Tongue (tissue), 3 donors: ENCODE measurements at places on chromosomes 13 and 19. TPM values are rescaled to one million over a fixed set of nuclear protein-coding genes. Genes with fewer than 3 reads are reported as not detected.

DNA sequence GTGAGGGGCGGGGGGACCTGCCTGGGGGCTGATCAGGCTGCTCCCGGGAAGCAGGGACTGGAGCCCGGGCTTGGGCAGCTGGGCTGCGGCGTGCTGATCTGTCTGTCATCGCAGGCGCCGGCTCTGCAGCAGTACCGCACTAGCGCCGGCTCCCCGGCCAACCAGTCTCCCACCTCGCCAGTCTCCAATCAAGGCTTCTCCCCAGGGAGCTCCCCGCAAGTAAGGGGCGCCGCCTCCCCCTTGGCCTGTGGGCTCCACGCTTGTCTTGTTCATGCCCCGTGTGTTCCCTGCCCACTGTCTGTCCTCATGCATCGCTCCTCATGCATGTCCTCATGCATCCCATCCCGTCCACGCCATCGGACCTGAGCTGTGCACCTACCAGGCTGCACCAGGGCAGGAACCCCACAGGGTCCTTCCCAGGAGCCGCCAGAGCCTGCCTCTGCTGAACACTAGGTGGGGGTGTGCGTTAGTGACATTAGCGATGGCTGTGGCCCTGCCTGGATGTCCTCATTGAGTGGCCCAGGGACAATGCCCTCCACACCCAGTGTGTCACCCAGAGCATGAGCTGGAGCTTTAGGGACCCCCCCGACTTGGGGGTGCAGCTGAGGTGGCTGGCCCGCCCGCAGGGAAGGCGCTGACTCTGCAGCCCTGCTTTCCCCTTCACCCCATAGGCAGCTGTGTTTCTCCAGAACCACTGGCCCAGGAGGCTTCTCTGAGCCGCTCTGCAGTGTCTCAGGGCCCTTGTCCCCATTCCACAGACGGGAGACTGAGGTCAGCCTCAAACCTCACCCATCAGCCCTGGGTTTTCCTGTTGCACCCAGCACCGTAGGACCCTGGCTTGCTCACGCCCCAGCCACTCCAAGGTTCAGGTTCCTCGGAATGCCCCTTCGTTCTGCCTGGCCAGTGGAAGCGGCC is 19.5 kb downstream of the COMP start:
- no peak for DNase-seq

DNA sequence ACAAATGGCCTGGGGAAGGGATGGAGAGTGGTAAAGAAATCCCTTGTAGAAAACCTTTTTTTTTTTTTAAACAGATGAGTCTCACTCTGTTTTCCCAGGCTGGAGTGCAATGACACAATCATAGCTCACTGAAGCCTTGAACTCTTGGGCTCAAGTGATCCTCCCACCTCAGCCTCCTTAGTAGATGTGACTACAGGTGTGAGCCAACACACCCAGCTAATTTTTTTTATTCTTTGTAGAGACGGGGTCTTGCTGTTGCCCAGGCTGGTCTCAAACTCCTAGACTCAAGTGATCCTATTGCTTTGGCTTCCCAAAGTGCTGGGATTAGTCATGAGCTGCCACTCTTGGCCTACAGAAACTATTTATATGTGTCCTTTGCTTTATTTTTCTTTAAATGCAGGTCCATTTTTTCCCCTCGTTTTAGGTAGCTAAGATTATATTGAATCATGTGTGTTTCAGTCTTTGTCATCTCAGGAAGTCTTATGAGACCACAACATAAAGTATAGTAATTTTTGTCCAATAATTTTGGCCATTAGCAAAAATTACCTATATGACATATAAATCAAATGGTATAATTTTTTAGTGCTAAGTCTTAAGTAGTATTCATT is 10.5 kb downstream of the LPAR6 start:
- no peak for DNase-seq

DNA sequence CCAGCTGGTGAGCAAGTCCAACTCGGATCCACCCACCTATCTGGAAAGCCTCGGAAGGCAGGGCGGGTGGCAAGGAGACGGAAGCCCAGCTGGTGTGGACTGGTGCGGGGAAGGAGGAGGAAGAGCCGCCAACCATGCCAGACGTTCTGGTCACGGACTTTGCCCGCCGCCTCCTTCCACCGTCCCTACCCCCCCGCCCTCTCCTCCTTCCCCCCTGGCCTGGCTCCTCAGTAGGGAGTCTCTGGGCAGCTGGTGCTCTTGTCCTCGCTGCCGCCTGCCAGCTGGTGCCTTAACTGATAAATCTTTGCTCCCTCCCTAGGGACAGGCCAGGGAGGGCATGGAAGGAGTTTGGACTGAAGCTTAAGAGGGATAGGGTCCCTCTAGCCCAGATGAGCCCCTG is 4.8 kb downstream of the SYNGR4 start:
- DNase-seq: peak; percentile 63

DNA sequence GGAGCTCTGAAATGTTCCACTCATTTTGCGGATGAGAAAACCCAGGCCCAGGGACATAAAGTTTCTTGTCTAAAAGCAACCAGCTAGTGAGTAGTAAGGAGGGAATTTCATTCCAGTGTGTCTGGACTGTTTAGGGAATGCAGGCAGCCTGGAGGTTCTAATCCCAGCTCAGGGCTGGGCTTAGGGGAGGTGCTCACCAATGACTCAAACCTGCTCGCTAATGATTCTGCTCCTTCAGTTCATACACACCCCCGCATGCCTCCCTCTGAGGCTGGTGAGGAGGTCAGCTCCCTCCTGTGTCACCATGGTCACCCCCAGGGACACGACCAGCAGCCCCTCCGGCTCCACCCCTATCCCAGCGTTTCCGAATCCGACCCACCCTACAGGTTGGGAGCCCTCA is 34.6 kb downstream of the CYP4F2 start:
- no peak for DNase-seq

GET3 gene
- total RNA-seq: 42.9 TPM

DNA sequence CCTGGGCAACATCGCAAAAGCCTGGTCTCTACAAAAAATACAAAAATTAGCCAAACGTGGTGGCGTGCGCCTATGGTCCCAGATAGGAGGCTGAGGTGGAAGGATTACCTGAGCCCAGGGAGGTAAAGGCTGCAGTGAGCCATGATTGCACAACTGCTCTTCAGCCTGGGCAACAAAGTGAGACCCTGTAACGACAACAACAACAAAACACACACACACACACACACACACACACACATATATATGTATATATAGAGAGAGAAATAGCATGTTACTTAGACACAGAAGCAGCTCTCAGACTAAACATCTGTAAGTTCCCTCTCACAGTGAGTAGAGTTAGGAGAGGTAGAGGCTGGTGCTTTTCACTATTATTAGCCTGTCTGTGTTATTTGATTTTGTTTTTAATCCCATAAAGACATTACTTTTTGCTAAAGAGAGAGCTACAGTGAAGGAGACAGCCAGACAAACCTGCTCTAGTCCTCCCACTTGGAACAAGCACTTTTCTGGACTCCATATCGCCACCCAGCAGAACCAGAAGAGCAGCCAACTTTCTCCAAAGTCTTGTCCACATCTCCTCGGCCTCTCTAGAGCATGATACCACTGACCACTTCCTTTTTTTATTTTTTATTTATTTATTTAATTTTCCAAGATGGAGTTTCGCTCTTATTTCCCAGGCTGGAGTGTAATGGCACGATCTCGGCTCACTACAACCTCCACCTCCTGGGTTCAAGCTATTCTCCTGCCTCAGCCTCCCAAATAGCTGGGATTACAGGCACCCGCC is 2.8 kb upstream of the LIN7B start:
- DNase-seq: no peak

DNA sequence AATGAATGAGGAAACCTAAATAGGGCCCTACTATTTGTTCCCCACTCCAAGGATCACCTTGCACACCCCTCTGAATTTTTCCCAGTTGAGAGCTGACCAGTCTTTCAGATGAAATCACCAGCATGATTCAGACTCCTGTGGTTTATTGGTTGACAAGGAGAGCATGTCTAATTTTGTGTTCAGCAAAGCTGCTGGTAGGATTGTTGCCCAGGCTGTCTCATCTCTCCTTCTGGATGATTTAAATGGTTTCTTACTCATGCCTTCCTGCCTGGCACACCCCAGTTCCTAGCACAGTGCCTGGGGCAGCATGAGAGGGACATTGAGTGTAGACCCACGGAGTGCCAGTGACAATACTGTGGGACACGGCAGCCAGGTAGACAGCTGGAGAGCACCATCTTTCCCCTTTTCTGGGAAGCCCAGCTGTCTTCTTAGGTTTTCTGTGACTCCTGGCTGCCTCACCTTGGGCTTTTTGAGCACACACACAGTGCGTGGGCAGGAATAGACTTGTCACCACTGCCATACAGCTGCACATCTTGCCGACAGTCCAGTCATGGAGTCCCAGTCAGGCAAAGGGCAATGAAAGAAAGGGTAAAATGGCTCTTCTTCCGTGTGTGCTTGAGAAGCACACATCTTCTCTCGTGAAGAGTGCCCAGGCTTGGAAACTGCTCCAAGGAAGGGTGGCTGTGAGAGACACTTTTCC is 12.3 kb downstream of the FGF9 start:
- DNase-seq: no peak

ELAVL1 gene
- total RNA-seq: 60.1 TPM

DNA sequence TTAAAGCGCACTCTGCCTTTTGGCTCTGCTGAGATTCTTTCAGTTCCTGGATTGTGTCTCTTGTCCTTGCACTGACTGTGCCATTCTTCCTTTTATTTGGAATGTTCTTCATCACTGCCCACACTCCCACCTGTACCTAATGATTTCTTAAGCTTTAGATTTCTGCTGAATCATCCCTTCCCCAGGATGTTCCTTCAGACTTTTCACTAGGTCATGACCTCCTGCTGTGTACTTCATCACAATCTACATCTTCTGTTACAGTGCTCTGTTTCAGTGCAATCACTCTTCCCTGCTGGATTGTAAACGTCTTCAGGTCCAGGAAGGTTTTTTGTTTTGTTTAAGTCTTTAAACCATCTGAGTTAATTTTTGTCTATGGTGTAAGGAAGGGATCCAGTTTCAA is 281.0 kb downstream of the ATP8A2 start:
- no peak for DNase-seq

AP1M1 gene
- total RNA-seq: 36.8 TPM

KLF1 gene
- 1.6 TPM for total RNA-seq

PVR gene
- 69.0 TPM for total RNA-seq

DNA sequence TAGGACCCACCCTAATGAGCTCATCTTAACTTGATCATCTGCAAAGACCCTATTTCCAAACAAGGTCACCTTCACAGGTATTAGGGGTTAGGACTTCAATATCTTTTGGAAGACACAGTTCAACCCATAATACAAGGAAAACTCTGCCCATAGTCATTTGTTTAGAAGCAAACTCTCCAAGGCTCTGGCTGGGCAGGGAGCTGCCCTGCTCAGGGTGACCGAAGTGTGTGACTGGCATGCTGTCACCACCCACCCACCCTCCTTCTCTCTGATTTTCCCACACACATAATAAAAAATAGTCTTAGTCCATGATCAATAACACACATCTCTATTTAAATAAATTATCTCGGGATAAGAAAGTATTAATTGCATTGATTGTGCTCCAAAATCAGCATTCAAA is 161.1 kb downstream of the KCTD15 start:
- DNase-seq: no peak

GRCh38 chr13:109918179-109918711 is 131.9 kb upstream of the IRS2 start:
- DNase-seq: peak; percentile 76

DCAF15 gene
- total RNA-seq: 12.3 TPM

BORCS8 gene
- total RNA-seq: 8.5 TPM

LGALS7B gene
- 25.7 TPM for total RNA-seq

GRCh38 chr19:20028611-20029010 is 10.7 kb downstream of the ZNF682 start:
- no peak for DNase-seq

DNA sequence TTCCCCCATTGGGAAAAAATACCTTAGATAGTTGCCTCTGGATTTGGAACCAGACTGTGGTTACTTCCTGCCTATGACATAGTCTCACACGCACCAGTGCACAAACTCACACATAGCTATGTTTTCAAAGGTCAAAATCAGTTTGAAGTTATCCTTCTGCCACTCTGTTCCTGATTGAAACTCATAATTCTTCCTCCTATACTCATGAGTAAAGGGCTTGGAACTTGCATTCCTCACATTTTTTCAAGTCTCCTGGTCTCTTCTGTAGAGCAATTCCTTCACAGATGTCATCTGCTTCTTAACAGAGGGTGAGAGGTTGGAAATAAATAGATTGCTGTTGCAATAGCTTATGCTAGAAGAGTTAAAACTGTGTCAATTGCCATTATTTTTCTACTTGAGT is 18.6 kb upstream of the POSTN start:
- DNase-seq: no peak

KLK3 gene
- total RNA-seq: not detected

GRCh38 chr19:18297308-18297707 is 15.9 kb upstream of the JUND start:
- DNase-seq: no peak

PRTN3 gene
- total RNA-seq: 3.3 TPM

DNA sequence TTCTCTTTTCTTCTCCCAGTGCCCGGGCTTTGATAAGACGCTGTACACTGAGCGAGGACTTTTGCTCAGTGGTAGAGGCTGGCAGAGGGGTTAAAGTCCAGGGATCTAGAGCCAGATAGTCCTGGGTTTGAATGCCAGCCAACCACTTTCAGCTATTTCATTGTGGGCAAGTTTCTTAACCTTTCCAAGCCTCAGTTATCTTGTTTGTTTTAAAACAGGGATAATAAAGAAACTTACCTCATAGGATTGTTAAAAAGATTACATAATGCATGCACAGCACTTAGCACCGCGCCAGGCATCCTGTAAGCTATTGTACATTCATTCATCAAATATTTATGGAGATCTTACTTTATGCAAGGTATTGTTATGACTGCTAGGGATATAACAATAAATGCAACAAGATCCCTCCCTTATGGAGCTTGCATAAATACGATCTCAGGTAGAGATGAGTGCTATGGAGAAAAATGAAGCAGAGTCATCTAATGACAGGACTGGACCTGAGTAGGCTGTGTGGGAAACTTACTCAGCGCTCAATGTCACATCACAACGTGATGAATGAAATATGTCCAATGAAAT is 70.8 kb downstream of the LNX2 start:
- DNase-seq: no peak

PTPRS gene
- 166 TPM for total RNA-seq

DNA sequence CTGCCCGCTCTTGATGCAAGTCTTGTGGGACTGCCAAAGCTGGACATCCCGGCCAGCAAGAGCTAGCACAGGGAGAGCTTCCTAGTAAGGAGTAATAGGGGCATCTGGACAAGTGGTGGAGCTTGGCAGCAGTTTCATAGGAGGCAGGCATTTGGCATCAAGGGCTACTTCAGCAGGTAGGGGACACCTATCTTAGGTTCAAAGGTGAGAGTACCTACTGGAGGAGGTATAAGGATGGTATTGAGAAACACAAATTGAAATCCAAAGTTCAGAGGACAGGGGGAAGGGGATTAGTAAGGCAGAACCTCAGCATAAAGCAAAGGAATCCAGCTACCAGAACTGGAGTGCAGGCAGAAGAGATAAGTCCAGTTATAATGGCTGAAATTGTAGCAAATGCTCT is 441.7 kb downstream of the OXGR1 start:
- no peak for DNase-seq

PLEKHA4 gene
- total RNA-seq: 18.1 TPM
